GM06990 (cell line): ENCODE measurements at places on chromosomes 7 and 10.

GRCh38 chr10:74901301-74901700 is 74.9 kb downstream of the KAT6B start:
- no peak for DNase-seq

GRCh38 chr7:46003161-46003560 is 82.1 kb upstream of the IGFBP3 start:
- no peak for DNase-seq

DNA sequence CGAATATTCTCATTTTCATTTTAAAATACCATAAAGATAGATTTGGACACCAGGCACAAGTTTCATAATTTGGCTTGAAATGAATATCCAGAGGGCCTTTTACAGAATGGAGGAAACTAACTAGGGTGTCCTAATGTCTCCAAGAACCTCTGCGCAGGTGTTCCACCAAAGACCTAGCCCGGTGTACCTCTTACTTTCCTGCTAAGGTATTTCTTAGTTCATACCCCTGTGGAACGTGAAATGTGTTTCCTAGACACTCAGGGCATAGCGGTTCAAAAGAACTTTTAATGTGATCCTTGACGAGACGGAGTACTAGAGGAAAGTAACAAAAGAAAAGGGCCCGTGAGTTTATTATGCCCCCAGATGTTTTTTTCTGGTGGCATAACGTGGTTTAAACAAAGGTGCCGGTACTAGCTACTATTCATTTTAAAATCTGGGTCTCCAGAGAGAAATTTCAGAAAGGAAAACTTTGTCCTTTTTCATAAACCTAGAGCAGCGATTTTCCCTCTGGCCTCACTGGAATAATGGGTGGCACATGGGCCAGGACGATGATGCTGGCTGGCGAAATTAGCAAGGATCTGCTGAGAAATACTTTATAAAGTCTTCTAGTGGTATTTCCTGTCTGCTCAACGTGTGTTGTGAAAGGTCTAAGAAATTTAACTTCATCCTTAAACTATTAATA is 1.4 kb downstream of the APBB1IP start:
- no peak for DNase-seq

- DNase-seq = no peak
Measured at GRCh38 chr7:46244757-46245156, 323.7 kb upstream of the IGFBP3 start.
